ENCODE measurements at places on chromosomes 5 and 9. TPM values are rescaled to one million over a fixed set of nuclear protein-coding genes. Genes with fewer than 3 reads are reported as not detected.

Gene CFAP77
- not detected for total RNA-seq

Gene SOWAHA
- 38.8 TPM for total RNA-seq

DNA sequence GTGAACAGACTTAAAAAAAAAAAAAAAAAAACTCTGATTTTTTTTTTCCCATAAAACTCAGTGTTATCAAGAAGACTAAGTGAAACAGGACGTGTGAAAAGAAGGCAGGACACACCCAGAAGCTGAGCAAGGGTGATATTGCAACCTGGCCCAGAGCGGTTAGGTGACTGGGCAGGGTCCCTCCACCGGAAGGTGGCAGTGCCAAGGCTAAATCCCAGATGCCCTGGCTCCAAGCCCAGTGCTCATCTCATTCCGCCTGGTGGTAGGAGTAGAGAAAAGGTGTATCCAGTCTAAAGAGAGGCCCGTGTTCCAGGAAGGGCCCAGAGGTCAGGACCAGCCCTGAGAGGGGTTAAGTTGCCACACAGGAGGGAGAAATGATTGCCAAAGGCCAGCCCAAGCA, 51.5 kb upstream of the SAP30L start:
- peak; percentile 77 for DNase-seq

DNA sequence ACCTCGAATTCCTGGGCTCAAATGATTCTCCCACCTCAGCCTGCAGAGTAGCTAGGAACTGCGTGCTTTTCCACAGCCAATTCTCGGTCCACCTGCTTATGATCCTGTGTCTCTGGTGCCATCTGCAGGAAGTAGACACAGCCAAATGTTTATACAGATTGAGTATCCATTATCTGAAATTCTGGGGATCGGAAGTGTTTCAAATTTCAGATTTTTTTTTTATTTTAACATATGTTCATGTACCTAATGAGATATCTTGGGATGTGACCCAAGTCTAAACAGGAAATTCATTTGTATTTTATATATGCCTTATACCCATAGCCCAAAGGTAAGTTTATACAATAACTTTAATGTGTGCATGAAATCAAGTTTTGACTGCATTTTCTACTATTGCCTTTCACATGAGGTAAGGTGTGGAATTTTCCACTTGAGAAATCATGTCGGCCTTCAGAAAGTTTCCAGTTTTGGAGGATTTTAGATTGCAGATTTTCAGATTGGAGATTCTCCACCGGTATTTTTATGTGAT, 89.5 kb downstream of the ESM1 start:
- DNase-seq: peak; percentile 7

DNA sequence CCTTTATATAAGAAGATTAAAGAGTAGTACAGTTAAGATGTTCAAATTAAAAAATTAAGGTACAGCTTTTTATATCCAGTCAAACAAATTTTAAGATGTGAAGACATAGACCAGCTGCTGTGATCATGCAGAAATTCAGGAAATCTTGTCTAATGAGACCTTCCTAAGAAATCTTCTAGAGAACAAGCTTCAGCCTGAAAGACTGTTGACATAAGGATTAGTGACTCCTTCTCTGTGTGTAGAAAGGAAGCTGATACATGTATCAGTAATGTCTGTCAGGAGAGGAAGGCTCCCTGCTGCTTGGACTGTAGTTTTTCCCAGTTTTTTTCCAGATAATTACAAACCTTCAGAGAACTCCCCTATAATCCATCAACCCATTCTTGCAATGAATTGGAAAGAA, 75.8 kb upstream of the PCSK5 start:
- no peak for DNase-seq

All from left colon (tissue), 2 donors.